Amygdala (tissue), 56 donors: ENCODE measurements at places on chromosomes 3 and 15.

DNA sequence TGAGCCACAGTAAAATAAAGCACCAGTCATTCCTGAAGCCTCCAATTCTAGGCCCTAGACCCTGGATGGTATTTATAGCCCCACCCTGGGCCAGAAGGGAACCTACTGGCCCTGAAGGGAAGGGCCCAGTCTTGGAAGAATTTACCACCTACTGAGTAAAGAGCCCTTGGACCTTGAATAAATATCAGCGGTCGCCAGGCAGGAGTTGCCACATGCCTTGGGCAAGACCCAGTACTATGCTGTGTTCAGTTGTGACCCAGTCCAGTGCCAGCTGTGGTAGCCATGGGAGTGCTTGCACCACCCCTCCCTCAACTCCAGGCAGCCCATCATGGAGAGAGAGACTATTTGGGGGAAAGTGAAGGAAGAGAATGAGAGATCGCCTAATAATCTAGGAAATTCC is 27.0 kb downstream of the NCBP2 start:
- no peak for DNase-seq

GRCh38 chr3:158101335-158102241 is 4.6 kb downstream of the SHOX2 start:
- DNase-seq, result no peak

- DNase-seq, result no peak
Measured at GRCh38 chr3:38458796-38459498, 5.3 kb downstream of the ACVR2B start.

DNA sequence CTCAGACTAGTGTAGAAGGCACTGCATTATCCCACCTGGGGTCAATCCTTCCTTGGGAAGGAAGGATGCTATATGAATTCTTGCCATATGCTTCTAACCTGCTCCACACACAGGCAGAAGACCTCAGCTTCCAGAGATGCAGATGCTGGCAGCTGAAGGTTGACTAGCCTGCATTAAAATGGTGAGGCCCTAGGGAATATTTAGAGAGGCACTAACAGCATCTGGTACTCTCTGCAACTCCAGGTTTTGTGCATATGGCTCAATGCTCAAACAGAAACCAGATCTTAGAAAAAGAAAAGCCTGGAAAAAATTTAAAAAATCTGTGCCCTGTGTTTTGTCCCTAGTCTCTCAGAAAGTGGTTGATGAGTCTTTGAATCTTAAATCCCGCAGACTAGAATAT is 56.0 kb upstream of the MYRIP start:
- DNase-seq, result no peak

GRCh38 chr3:171113716-171114115 is 87.2 kb upstream of the SLC2A2 start:
- no peak for DNase-seq

DNA sequence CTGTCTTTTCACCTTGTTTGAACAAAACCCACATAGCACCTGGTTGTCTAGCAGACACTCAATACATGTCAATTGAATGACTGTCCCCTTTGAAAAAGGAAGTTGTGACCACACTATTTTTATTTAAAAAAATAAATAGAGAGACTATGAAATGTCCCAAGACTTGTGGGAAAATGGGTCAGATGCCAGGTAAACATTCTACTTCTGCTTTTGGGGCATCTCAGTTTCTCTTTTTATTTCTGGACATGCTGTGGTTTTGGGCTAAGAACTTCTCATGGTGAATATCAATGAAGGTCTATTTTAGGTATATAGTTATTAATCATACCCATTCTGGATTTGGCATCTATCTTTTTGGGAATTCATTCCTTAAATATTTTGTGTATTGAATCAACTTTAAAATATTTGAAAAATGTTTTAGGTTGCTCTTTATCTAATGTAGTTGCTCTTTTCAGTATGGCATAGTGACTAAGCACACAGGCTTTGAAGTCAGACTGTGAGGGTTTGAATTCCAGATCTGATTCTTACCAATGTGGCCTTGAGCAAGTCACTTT is 4.4 kb downstream of the TMEM45A start:
- DNase-seq, result no peak

DNA sequence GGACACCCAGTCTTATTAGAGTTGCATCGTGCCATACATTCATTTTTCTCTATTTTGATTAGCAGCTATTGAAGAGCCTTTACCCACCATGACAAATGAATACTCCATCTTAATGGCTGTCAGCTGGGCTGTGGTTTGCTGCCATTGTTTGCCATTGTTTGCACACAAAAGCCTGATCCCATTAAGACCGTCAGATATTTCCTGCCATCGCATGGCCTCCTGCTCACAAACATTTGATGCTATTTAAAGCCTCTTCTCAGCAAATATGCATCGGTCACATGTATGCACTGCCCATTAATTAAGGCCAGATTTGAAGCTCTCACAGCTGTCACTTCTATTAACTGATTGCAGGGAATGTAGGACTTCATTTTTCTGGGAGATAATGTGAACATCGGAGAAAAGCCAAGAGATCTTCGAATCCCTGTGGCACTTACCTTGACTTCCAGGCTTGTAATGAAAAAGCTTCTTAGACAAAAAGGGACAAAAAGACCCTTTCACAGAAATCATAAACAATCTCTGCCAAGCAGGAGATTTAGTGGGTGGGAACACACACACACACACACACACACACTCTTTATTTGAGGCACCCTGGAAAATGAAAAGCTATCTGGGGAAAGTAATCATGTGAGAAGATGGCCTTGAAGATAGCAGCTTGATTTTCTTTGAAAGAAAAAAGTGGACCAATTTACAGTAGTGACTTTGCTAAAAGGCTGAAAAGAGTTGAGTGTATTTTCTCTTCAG is 175.4 kb upstream of the NR2E3 start:
- no peak for DNase-seq

- no peak for DNase-seq
Measured at GRCh38 chr3:109853077-109853731, 515.9 kb upstream of the DPPA4 start.

DNA sequence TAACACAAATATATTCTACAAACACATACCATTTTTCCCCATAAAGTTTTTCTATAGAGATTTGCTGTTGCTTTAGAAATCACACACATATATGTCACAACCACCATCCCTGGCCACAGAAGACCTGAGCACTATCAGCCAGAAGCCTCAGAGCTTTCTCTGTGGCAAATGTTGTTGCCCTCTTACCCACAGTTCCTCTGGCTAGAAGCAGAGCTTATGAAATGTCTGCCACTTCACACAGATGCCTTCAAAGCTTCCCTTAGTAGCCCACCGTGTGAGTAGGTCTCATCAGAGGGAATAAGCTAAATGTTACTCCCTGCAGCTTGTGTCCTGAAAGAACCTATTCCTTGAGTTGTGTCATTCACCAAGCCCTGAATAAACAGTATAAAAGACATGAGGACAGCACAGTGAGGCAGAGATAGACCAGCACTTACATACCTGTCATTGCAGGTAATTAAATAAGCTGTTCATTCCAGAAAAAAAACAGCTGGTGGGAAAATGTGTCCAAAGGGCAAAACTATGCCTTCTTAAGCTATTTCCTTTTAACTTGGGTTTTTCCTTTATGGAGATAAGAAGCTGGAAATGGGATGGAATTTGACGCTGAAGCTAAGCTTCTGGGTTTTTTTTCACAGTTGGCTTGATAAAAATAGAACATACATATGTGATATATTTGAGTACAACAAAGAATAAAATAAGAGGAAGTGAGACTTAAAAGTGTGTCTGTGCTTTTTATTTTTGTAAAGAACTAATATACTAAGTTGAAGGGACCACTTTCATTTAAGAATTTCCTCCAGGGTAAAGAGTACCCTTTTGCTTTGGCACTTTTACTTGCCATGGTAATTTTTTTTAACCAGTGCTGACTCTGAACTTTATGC is 391.4 kb downstream of the KCNH8 start:
- no peak for DNase-seq

- DNase-seq, result no peak
Measured at GRCh38 chr3:153350420-153350819, 188.4 kb downstream of the RAP2B start.

DNA sequence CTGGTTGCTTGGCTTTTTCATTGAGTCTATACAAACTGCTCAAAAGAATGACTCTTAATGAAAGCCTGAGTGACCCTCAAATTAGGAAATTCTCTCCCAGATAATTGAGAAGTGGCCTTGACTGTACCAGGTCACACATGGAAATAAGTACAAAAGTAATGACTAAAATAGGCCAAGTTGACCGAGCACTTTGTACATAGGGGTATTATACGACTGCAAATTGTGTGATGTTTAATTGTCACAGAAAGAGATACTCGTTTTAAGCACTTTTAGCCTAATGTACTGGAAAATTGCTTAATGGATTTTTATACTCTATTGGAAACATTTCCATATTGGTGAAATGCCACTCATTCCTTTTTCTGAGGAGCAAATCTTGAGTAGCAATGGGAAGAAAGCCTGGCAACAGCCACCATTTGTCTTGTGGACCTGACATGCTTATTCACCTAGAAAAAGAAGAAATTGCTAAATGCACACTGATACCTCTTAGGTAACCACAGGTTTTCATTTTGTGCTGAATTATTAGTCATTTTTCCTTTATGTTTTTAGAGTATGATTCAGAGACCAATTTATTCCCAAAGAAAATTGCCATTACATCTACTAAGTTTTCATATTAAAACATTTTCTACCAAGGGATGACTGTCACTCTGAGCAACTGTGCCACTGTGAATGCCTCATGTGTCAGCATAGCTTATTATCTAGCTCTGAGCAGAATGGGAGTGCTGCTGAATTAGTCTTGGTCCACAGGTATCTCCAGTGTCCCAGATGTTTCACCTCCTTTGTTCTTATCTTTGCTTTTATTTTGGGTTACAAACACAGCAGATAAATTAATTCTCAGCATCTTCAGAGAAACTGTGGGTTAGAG is 8.9 kb upstream of the PXK start:
- no peak for DNase-seq

- DNase-seq, result no peak
Measured at GRCh38 chr15:57149196-57149595, 227.1 kb upstream of the CGNL1 start.

- DNase-seq, result no peak
Measured at GRCh38 chr3:67028001-67028784, 30.1 kb downstream of the KBTBD8 start.

DNA sequence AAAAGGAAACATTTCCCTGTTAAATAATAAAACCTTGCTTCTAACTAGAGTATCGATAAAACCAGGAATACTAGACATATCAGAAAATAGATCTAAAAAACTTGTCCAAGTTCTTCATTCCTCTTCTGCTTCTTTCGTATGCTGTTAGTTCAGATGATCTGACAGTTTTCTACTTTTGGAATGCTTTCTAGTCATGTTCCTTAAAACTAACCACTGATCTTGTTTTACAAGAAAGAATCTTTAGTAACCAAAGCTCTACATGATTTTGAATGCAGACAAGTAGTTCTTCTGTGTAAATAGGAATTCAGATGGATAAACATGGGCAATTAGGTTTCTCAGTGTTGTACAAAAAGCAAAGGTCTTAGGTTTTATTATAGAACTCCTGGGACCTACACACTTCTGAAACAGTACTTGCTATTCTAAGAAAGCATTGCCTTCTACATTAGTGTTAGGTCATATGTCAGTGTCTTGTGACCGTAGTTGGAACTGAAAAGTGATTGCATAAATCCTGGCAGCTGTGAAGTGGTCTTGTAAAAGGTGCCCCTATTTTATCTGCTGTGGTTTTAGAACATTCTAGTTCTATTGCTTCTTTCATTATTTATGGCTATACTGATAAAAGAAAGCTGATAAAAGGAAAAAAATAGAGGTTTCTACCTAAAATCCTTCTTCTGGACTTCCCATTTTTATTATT is 40.7 kb downstream of the SNRK start:
- no peak for DNase-seq

GRCh38 chr15:58506783-58507668 is 75.2 kb downstream of the LIPC start:
- DNase-seq, result no peak

DNA sequence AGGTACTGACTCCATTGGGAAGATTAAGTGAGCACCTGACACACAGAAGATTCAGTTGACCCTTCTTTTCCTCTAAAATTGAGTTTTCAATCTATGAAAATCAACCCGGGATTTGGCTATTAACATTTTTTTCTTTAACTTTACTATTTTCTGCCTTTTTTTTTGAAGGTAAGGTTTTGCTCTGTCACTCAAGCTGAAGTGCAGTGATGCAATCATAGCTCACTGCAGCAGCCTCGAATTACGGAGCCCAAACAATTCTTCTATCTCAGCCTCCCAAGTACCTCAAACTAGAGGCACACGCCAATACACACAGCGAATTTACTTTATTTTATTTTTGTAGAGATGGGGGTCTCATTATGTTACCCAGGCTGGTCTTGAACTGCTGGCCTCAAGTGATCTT is 1029.5 kb downstream of the MCTP2 start:
- no peak for DNase-seq

DNA sequence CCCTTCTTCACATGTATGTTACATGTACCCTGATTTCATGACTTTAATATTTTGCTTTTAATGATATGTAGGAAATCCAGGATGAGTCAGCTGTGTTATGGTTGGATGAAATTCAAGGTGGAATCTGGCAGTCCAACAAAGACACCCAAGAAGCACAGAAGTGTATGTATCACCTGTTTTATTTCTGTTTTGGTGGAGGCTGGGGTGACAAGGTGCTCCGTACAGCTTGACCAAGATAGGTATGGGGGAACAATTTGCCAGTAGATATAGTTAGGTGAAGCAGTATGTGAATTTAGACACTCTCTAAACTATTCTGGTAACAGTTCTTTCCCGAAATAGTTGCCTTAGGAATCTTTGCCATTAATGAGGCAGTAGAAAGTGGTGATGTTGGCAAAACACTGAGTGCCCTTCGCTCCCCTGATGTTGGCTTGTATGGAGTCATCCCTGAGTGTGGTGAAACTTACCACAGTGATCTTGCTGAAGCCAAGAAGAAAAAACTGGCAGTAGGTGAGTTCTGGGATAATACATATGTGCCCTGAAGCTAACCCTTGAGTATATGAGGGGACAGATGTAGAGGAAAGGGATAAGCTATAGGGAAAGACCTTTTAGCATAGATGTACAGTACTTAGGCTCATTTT is 63.7 kb upstream of the CRTC3 start:
- DNase-seq, result no peak

GRCh38 chr3:174955513-174956016 is 96.4 kb downstream of the NAALADL2 start:
- DNase-seq, result no peak

DNA sequence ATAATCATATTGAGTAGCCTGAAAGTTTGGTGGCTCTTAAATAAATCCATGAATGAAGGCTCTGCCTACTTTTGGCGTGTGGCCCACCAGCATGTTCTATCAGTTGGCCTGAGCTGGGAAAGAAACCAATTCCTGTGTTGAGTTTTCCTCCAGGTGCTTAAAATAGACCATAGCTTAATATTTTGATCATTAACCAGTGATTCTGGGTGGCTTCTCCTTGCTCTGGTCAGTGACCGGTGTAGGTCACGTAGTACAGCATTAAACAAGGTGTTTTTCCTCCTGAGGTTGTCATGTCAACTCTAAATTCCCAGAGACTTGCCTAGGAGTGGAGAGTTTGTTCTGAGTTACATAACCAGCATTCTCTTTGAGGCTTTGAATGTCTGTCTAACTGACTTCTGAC is 1.3 kb downstream of the HHLA2 start:
- DNase-seq, result no peak

GRCh38 chr15:69530991-69531664 is 78.5 kb downstream of the RPLP1 start:
- peak; percentile 29 for DNase-seq
